ENCODE measurements at places on chromosomes 6 and 20.

- DNase-seq = no peak
Measured at GRCh38 chr6:41691426-41692079, 43.9 kb downstream of the TFEB start.

GRCh38 chr20:41316602-41317545 is 657 bp downstream of the ZHX3 start:
- peak; percentile 66 for DNase-seq

DNA sequence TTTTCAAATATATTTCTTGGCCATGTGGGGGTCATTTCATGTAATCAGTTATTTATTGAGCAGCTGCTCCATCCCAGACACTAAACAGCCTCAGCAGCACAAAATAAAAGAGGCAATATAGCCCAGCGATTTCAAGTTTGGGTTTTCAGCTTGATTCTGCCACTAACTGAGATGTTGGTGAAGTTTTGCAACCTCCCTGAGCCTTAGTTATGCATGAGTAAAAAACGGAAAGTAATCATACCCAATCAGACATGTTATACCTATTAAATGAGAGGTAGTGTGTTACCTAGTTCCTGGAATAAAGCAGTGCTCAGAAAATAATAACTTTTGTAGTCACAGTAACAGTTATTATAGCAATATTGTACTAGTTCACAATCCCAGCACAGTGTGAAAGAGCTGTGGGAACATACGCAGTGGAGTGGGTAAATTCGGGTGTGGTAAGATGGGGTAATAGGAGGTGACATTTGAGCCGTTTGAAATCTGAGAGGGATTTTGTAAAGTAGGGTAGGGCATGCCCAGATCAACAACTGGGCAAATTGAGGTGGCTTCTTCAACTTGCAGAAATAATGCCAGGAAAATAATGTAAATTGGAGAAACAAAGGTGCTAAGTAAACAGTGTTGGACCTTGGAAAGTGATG is 1.5 kb downstream of the SLC9A8 start:
- no peak for DNase-seq

- no peak for DNase-seq
Measured at GRCh38 chr6:85283436-85283835, 166.4 kb upstream of the NT5E start.

DNA sequence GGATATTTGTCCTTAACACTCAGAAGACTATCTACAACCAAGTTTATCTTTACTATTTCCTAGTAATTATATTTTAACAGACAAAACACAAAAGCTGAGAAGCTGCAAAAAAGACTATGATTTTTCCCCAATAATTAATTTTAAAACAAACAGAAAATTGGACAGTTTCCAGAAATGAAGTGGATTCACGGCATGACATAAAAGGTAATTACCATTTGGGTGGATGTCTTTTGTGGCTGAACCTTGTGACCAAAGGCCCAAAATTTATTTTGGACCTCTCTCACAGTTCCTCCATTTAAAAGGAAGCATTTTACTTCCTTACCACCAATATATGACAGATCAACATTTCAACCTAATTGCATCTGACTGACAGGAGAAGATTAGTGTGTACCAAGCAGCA is 90.2 kb downstream of the GMDS start:
- DNase-seq = no peak

- no peak for DNase-seq
Measured at GRCh38 chr20:59027741-59028320, 4.3 kb downstream of the ATP5F1E start.

GRCh38 chr20:2000285-2000684 is 6.4 kb upstream of the PDYN start:
- DNase-seq = no peak

DNA sequence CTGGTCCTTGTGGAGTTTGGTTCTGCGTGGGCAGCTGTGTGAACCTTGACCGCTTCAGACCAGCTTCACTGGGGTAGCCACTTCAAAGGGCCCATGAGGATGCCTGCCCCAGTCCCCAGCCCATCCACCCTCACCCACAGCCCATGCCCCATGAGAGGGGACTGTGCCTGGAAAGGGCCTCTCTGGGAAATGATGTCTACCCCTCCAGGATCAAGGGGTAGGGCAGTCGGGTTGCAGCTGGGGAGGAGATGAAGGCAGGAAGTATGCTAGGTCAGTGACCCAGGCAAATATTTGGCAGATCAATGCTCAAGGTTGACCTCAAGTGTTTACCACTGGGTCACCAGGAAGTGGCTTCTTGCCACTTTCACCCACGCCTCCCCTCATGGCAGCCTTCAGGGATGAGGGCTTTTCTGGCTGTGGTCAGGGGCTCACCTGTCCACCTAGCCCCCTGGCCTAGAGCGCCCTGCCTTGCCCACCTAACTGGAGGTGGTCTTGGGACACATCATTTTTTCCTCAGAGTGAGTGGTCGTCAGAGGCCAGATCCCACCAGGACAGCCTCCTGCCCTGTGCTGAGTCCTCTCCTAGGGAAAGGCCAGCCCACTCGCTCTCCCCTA is 109.5 kb downstream of the SNX5 start:
- no peak for DNase-seq

DNA sequence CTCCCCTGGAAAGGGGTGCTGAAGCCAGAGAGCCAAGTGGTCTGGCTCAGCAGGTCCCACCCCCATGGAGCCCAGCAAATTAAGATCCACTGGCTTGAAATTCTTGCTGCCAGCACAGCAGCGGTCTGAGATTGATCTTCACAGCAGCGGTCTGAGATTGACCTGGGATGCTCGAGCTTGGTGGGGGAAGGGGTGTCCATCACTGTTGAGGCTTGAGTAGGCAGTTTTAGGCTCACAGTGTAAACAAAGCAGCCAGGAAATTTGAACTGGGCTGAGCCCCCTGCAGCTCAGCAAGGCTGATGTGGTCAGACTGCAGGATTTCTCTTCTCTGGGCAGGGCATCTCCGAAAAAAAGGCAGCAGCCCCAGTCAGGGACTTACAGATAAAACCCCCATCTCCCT is 41.3 kb upstream of the B3GAT2 start:
- no peak for DNase-seq

GRCh38 chr20:50589548-50590347 is 79.6 kb downstream of the PTPN1 start:
- no peak for DNase-seq

Measured in D721Med (cell line).